Upper lobe of right lung (tissue), 1 donor: ENCODE measurements at places on chromosomes 4 and X.

DNA sequence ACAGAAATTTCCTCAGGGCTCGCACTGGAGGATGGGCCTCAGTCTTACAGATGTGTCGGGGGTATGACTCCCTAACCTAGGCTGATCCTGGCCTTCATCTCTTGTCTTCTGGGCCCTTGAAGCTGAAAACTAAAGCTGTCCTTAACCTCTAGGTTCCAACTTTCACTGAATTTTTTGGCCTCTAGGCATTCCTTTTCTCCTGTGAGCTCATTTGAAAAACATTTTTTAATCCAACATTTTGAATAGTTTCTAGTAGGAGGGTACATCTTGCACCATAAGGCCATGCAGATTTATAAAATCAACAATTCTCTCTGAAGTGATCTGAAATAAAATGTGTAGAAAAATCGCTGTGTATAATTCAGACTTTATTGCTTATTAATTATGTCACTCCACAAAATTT, 19.7 kb downstream of the RWDD4 start:
- H3K27ac ChIP-seq = no peak overlapping the region
- no peaks in the 10 kb centered on the region for H3K4me1 ChIP-seq
- peaks cover 5% of the 10 kb centered on the region for H3K36me3 ChIP-seq
- H3K27me3 ChIP-seq = no peaks in the 10 kb centered on the region
- no peak for DNase-seq

DNA sequence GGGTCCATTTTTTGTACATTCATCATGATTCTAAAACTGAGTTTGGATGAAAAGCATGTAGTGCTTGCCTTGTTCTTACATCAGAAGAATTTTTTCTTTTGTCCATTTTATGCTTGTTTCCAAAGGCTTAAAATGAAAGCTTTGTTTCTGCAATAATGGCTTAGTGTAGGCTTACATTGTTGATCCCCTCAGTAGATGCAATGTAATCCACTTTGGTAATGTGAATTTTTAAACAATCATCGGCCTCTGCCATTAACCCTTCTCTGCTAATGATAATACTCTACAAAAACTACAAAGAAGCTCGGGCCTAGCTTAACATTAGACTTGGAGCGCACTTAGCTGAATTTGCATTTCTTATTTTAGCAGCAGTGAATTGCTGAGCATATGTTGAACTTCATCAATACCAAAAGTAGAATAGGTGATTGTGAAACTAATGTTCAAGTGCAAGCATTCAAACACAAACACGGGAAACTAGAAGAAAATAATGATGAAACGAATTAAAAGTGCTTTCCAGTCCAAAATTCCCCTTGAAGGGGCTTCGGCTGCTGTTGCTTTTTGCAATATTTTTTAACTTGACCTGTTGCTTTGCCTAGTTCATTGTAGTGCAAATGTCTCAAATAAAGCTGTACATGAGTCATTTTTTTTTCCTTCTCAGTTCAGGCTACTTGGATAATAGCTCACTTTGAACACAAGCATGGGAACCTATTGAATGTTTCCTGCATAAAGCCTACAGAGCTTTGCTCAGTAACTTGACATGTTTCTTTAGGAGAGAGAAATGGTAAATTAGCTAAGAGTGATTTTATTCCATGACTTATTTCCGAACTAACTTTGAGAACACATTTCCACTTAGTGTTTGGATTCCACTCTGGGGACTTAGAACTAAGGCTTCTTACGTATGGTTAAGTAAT, 66.5 kb downstream of the SLIT2 start:
- no peak overlapping the region for H3K27ac ChIP-seq
- no peak overlapping the region for H3K4me3 ChIP-seq
- H3K4me1 ChIP-seq = peaks cover 7% of the 10 kb centered on the region
- no peaks in the 10 kb centered on the region for H3K36me3 ChIP-seq
- no peaks in the 10 kb centered on the region for H3K27me3 ChIP-seq

DNA sequence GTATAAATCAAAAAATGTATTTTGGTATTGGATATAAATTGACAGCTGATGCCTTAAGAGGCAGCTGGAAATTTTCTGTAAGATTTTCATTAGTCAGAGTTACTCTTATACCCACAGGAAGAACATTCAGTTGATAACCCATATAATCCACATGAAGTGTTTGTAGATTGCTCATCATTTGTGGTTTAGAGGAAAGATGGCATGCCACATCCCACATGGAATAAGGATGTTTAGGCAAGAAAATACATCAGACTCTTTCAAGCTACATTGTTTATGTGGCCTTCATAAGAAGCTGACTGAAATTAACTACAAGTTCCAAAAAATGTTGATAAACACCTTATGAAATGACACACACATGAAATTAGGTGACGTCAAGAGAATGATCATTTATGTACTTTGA, 56.6 kb downstream of the AREG start:
- H3K36me3 ChIP-seq = no peaks in the 10 kb centered on the region
- no peak overlapping the region for H3K4me3 ChIP-seq
- DNase-seq = no peak
- peaks cover 4% of the 10 kb centered on the region for H3K4me1 ChIP-seq

DNA sequence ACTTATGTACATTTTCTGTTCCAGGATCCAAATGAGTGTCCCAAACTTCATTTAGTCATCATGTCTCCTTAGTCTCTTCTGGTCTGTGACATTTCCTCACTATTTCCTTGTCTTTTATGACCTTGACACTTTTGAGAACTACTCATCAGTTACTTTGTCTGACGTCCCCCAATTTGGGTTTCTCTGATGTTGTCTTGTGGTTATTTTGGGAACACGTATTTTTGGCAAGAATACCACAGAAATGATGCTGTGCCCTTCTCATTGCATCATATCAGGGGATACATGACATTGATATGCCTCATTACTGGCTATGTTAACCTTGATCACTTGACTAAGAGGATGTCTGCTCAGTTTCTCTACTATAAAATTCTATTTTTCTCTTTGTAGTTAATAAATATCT, 308.8 kb downstream of the ZNF674 start:
- no peaks in the 10 kb centered on the region for H3K27me3 ChIP-seq
- no peak overlapping the region for H3K27ac ChIP-seq
- H3K36me3 ChIP-seq = no peaks in the 10 kb centered on the region
- H3K4me3 ChIP-seq = no peak overlapping the region
- DNase-seq = no peak

DNA sequence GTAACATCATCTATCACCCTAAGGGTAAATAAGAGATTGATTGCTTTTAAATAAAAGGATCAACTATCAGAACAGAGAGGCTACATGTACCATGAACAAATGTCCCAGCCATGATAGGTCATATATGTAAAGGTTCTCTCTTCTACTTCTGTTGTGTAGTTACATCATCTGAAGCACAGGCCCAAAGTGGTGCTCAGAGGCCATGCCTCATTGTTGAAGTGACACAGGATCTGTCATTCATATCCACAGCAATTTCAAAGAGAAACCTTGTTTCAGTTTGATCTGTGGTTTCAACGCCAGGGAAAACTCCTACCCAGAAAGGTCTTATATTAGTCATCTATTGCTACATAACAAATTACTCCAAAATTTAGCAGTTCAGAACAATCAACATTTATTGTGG, 269.2 kb upstream of the MAOA start:
- H3K27me3 ChIP-seq = no peaks in the 10 kb centered on the region
- H3K4me3 ChIP-seq = no peak overlapping the region
- no peaks in the 10 kb centered on the region for H3K4me1 ChIP-seq
- no peak overlapping the region for H3K27ac ChIP-seq
